Panc1 (cell line): ENCODE measurements at places on chromosomes 3 and 15. TPM values are rescaled to one million over a fixed set of nuclear protein-coding genes. Genes with fewer than 3 reads are reported as not detected.

CDCP1 gene
- total RNA-seq, result 47.8 TPM

GRCh38 chr3:18425641-18426257 lies 610 bp upstream of the SATB1 start:
- DNase-seq, result no peak

DNA sequence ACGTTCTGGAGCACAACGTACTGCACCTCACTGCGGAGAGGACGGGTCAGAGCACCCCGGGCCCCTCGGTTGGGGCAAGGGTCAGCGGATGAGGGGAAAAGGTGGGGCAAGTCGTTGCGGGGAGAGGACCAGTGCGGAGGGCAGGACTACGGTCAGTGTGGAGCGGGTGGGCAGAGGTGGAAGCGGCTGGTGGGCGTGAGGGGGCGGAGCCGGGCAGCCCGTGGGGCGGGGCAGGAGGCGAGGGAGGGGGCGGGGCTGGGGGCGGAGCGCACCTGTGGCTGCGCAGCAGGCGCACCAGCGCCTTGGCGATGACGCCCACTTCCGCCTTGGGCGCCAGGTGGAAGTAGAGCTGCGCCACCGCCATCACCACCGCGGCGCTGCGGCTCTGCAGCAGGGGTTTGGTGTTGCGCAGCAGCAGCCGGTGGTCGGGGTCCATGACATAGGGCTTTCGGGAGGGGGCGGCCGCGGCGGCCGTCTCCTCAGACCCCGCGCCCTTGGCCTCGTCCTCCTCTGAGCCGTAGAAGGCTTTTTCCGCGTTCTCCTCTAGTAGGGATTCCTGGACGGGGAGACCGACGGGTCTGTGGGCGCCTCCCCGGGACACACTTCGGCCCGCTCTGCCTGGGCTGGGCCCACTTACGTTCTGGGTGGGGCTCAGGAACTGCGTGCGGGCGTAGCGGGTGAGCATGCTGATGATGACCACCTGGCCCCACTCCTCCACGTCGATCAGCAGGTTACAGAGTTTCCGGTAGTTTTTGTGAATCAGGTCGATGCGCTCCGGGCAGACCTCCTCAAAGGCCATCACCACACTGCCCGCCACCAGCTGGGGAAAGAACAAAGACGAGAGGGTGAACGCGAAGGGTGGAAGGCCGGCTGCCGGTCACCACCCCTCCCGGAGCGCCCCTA lies 29.2 kb downstream of the AP3B2 start:
- no peak for DNase-seq

DNA sequence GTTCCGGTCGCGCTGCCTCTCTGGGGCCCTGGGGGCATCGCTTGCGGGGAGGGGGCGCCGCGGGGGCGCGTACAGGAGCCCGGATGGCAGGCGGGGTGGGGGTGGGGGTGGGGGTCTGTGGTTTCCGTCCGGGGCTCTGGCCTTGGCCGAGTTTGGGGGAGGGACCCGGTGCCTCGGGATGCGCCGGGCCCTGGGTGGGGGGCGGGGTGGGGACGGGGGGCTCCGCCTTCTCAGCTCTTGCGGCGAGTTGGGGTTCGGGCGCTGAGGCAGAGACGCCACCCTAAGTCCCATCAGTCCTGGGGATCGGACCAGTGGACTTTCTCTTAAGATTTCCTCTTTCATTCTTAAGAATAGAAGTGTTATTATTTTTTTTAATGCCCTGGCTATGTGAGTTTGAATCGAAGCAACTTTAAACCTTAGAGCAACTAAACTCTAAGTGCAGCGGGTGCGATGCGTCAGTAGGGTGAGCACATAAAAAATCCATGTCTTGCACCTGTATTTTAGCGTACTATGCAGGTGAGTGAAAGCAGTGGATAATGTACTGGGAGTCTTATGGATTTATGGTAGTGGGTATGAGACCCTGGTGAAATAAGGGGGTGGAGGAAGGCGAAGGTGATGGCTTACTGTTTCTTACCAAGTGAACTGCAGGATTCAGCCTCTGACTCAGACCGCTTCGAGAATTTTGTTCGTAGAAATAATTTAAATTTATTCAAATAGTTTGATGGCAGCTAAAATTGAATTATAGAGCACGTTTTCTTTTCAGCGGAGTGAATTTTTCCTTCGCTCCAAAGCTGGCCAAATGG lies 762 bp downstream of the CTNNB1 start:
- no peak for DNase-seq

DNA sequence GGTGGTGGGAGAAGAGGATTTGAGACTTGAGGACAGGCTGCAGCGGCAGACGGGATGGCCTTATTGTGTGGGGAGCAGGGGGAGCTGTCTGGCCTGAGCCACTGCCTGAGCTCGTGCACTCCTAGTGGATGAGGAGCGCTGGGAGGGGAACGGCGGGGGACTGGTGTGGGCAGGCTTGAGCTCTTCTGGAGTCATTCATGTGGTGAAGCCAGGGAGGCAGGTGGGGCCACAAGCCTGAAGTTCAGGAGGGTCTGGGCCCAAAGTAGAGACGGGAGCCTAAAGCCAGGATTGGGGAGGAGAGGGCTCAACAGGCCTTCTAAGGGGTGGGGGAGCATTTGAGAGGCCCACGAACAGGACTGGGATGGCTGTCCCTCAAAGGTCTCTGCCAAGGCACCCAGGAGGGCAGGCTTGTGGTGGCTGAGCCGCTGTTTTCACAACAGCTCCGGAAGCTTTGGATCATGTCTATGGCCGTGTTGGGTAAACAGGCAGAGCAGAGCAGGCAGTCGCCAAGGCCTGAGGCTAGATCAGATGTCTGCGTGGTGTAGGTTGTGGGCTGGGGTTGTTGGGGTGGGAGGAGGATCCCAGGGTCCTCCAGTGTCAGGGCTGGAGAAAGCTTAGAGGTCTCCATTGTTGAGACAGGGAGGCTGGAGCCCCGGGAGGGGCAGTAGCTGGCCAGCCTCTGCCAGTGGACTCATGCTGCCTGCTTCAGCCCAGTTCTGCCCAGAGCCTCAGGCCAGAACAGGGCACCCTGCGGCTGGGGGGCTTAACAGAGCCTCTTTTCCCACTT lies 8.2 kb downstream of the PRKCD start:
- DNase-seq, result no peak

COL6A5 gene
- total RNA-seq, result not detected

- no peak for DNase-seq
These were observed 100.6 kb downstream of the IL1RAP start for GRCh38 chr3:190614226-190615059.

DNA sequence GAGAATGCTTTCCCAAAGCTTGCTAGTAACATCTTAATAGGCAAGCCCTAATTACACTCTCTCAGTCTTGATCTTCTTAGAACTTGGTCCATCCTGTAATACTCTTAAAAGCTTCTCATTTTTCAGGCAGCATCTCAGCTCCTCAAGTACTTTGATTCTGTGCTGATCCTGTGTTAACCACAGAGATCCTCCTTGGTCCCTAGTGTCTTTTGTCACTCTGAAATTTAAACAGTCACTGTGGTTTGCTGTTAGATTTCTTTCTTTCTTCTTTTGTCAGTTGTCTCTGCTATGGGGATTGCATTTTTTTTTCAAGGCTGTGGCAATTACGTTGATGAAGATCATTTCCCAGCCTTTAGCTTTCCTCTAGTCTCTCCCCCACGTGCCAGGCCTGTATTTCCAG lies 26.0 kb upstream of the UBE3A start:
- DNase-seq, result no peak
